ENCODE measurements at places on chromosomes 13 and 19.

GRCh38 chr13:30818323-30818960, 83.1 kb downstream of the ALOX5AP start:
- DNase-seq, result no peak

- no peak for DNase-seq
Observed at GRCh38 chr13:61760102-61760501, 344.5 kb upstream of the PCDH20 start.

DNA sequence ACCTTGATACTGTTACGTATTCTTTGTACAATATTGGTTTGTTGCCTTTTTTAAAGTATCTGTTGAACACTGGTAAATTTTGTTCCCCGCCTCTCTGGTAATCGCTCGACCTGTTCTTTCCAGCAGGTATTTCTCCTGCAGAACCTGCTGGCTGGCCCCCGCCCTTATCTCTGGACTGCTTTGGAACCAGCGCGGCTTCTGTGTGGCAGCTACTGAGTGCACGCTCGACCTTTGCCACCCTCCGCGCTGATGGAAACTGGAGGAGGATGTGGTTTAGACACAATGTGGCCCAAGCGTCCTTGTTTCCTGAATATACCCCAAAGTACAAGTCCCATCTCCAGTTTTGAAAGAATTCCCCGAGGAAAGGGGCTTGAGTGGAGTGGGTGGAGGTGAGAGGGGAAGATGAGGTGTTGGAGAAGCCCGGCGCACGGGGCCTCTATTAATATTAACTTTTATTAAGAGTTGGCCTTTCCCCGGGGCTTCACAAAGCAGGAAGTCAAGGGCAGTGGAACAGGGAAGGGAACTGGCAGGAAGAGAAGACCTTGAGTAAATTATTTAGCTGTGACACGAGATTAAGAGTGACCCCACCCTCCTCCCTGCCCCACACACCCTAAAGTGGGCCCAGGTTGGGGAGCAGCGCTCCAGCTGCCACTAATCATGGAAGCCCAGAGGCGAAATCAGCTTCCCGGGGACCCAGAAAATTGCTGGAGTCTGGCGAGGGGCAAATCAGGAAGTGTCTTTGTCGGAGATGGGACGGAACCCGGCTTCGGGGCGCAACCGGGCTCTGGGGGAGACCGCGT, 16.0 kb downstream of the CDX2 start:
- no peak for DNase-seq

DNA sequence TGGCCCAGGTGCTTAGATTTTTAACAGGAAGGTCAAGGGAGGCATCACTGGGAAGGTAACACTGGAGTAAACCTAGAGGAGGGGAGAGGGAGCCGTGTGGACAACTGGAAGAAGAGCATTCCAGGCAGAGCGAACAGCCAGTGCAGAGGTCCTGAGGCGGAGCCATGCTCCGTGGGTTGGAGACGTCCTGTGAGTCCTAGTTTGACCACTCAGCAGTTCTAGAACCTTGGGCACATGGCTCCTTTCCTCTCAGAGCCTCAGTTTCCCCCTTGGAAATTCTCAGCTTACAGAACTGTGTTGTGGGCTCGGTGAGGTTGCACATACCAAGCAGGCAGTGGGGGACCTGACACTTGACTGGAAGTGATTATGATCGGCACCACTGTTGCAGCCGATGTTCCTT, 130.9 kb downstream of the DPF1 start:
- no peak for DNase-seq

GRCh38 chr19:4537953-4538600, 1.8 kb downstream of the LRG1 start:
- DNase-seq, result no peak

- DNase-seq, result no peak
Observed at GRCh38 chr19:7856679-7857663, 17.2 kb downstream of the PRR36 start.

DNA sequence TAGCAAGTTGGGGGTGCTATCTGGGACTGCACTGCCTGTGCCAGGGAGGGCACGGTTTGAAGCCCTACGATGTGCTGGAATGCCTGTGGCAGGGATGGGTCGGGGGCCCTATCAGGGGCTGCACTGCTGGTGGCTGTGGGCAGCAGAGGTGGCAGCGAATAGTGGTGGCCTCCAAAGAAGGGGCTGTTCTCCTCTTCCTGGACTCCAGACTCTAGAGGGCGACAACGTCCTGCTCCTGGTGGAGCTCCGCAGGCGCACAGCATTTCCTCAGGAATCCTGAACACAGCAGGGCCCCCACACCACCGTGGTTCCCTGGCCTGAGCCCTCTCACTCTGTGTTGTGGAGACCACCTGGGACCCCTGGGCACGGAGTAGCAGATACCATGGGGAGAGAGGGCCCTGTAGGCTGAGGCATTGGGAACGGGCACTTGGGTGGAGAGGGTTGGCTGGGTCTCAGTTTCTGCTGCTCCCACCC, 145.6 kb downstream of the TNFRSF19 start:
- no peak for DNase-seq

DNA sequence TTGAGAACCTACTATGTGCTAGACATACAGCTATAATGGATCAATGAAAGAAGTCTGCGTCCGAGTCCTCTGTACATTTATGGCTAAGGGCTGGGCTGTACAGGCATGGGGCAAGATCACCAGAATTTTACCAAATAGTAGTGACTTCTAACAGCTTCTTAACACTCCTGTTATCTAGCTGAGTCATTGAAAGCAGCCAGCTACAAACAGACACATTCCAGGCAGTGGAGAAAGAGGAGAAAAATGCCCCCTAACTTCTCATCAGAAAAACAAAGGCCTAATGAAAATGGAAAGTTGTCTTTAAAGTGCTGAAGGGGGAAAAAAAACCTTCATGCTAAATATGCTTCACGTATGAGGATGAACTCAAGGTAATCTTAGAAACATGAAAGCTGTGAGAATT, 14.3 kb upstream of the ZNF667 start:
- DNase-seq, result no peak

All from activated CD4-positive, alpha-beta T cell treated with anti-CD3 and anti-CD28 coated beads for 4 hours (primary cell).